ENCODE measurements at places on chromosomes 16 and 17. TPM values are rescaled to one million over a fixed set of nuclear protein-coding genes. Genes with fewer than 3 reads are reported as not detected.

- H3K4me1 ChIP-seq, result peaks cover 32% of the 10 kb centered on the region
- no peak for DNase-seq
- no peak overlapping the region for H3K27ac ChIP-seq
- H3K36me3 ChIP-seq, result no peaks in the 10 kb centered on the region
- peaks cover 73% of the 10 kb centered on the region for H3K27me3 ChIP-seq
Measured at GRCh38 chr17:44967907-44968224, 237 bp downstream of the C1QL1 start.

TP53TG3D gene
- not detected for total RNA-seq

KRTAP4-4 gene
- total RNA-seq, result not detected

HGS gene
- 136 TPM for total RNA-seq

DNA sequence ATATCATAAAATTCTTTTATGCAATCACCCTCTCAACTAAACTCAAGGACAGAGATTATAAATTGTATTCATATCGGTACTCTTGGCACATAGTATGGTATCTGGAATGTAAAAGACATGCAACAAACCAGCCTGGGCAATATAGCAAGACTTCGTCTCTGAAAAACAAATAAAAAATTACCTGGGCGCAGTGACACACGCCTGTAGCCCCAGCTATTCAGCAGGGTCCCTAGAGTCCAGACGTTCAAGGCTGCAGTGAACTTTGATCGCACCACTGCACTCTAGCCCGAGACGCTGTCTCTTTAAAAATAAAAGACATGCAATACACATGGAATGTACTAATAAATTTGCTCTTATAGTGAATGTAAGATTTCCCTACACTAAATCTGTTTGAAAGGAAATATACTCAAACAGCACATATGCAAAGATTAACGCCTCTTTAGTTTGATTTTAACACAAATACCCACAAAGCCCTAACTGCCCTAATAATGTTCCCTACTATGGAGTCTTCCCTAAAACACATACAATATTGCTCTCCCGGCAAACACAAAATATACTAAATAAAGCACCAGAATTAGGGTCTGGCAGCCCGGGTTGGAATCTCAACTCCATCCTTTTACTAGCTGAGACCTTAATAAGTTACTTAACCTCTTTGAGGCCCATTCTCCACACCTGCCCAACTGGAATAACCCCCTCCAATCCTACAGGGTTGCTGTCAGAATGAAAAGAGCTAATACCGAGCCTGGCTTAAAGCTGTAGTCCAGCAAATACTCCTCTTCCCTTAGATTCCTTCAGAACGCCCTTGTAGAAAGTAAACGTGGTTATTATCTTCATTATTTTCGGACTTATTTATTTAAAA lies 1.2 kb downstream of the ABCA5 start:
- H3K36me3 ChIP-seq, result peaks cover 9% of the 10 kb centered on the region
- no peak for DNase-seq
- peak overlapping the region; percentile 99 for H3K4me3 ChIP-seq
- H3K27me3 ChIP-seq, result peaks cover 17% of the 10 kb centered on the region
- H3K4me1 ChIP-seq, result peaks cover 29% of the 10 kb centered on the region

- H3K36me3 ChIP-seq, result no peaks in the 10 kb centered on the region
- no peaks in the 10 kb centered on the region for H3K4me1 ChIP-seq
- no peak overlapping the region for H3K27ac ChIP-seq
- peaks cover 15% of the 10 kb centered on the region for H3K27me3 ChIP-seq
- no peak for DNase-seq
Measured at GRCh38 chr17:26963163-26963503, 330.8 kb upstream of the WSB1 start.

ZCCHC14 gene
- 11.6 TPM for total RNA-seq

- no peak for DNase-seq
- peaks cover 4% of the 10 kb centered on the region for H3K27me3 ChIP-seq
- H3K4me3 ChIP-seq, result no peak overlapping the region
- H3K27ac ChIP-seq, result no peak overlapping the region
- no peaks in the 10 kb centered on the region for H3K36me3 ChIP-seq
- peaks cover 14% of the 10 kb centered on the region for H3K4me1 ChIP-seq
Measured at GRCh38 chr17:1192911-1193699, 13.3 kb upstream of the ABR start.

DNA sequence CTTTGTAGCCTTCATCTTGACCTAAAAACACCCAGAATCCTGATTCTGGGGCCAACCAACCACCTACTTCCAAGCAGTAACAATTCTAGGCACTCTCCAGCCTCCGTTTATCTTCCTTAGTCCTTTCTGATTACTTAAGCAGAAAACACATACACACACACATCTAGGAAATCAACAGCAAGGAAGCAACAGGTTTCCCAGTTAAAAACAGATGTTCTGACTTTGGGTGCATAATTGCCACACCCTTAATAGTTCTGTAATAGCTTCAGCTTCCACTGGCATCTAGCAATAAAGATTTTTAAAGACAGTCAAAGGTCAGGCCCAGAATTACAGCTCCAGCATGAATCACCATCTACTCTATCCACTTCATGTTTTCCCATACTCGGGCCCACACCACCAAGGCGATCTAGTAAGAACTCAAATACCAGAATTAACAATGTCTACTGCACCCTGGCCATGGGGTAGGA lies 2.6 kb downstream of the ARHGAP17 start:
- H3K36me3 ChIP-seq, result peaks cover 42% of the 10 kb centered on the region
- peaks cover 63% of the 10 kb centered on the region for H3K4me1 ChIP-seq
- no peak for DNase-seq
- H3K27me3 ChIP-seq, result no peaks in the 10 kb centered on the region
- H3K4me3 ChIP-seq, result peak overlapping the region; percentile 98

GRCh38 chr16:74275031-74275636 lies 21.5 kb upstream of the PSMD7 start:
- no peaks in the 10 kb centered on the region for H3K36me3 ChIP-seq
- H3K4me3 ChIP-seq, result no peak overlapping the region
- no peak overlapping the region for H3K27ac ChIP-seq
- no peaks in the 10 kb centered on the region for H3K4me1 ChIP-seq
- peaks cover 18% of the 10 kb centered on the region for H3K27me3 ChIP-seq

- no peak overlapping the region for H3K4me3 ChIP-seq
- H3K4me1 ChIP-seq, result peaks cover 41% of the 10 kb centered on the region
- peak overlapping the region; percentile 23 for H3K27ac ChIP-seq
- peaks cover 58% of the 10 kb centered on the region for H3K36me3 ChIP-seq
- H3K27me3 ChIP-seq, result no peaks in the 10 kb centered on the region
Measured at GRCh38 chr17:2181206-2181896, 122.2 kb downstream of the SMG6 start.

DNA sequence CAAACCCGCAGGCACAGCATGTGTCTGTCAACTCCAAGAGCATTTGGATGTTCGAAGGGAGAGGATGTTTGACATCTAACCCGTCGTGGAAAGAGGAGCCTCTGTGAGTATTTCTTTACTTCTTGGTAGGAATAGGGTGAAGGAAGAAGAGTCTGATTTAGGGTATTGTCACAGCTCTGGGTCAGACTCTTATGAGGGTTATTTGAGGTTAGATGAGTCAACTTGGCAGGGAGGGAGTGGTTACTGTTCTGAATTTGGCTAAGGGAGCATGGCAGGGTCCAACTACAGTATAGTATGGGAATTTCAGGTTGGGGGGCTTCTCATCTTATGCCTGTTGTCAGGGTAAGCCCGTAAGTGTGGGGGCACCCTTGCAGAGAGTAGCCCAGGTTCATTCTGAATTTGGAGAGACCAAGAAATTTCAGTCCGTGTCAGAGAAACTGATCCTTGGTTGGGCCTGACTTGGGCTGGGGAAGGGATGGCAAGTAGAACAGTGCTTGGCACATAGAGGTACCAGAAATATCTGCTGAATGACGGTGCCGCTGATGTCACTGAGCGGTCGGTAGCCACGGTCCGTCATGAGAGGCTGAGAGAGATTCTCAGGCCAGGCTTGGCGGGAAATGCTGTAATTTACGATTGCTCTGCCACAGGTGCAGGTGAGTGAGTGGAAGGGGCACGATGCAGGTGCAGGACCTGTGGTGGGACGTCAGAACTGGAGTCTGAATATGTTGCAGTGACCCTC lies 43.2 kb downstream of the MYH3 start:
- no peak for DNase-seq
- H3K27ac ChIP-seq, result no peak overlapping the region
- H3K36me3 ChIP-seq, result no peaks in the 10 kb centered on the region
- H3K4me3 ChIP-seq, result no peak overlapping the region
- no peaks in the 10 kb centered on the region for H3K4me1 ChIP-seq
- no peaks in the 10 kb centered on the region for H3K27me3 ChIP-seq

Measured in activated CD4-positive, alpha-beta T cell treated with anti-CD3 and anti-CD28 coated beads, Interleukin-2, amount 10 ng/mL, durations not matched to agents 24 days and 14 days (primary cell).